Thymus (tissue), 14 donors: ENCODE measurements at places on chromosomes 2 and 18.

DNA sequence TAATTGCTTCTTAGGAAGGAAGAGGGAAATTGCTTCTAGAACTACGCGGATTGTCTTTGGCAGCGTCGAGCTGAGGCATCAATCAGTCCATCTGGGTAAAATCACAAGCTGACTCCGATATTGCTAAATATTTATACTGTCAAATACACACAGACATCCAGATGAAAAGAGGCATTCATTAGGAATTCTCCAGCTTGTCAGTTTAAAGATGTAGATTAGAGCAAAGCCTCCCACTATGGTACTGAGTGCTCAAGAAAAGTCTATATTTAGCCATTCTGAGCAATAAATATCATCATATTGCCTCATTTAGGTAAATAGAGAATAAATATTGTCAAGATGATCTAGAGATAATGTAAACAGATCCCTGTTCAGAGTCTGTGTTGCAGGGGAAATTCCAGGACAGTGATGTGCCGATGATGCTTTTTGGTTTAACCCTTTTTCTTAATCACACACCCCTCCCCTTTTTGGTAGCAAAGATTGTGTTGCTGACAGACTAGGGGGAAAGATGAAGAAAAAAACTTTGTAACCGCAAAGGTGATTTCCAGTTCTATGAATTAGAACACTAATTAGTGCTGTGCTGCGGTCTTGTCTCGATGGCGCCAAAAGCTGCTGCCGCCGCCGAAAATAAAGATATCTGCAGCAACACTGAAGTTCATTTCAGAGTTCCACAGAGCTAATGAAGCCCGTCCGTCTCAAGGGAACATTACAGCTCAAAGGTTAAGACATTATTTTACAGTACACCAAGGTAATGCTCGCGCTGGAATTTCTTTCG lies 171.8 kb downstream of the PTGR3 start:
- no peak overlapping the region for H3K4me3 ChIP-seq
- H3K36me3 ChIP-seq: no peaks in the 10 kb centered on the region
- no peaks in the 10 kb centered on the region for H3K4me1 ChIP-seq
- no peaks in the 10 kb centered on the region for H3K27me3 ChIP-seq
- DNase-seq: no peak
- H3K27ac ChIP-seq: no peak overlapping the region

DNA sequence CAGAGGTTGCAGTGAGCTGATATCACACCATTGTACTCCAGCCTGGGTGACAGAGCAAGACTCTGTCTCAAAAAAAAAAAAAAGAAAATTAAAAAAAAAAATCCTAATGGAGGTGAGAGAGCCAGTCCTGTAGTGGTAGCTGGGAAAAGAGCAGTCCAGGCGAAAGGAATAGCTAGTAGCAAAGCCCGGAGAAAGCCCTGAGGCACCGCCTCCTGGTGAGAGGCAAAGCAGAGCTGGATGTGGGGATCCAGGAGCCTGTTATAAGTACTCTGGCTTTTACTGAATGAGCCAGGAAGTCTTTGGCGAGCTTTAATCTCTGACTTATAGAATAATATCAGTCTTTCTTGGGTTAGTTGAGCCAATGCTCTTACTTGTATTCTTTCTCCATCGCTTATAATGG lies 6.6 kb upstream of the KLHL23 start:
- H3K4me1 ChIP-seq: no peaks in the 10 kb centered on the region
- H3K27me3 ChIP-seq: no peaks in the 10 kb centered on the region
- no peak for DNase-seq
- H3K27ac ChIP-seq: no peak overlapping the region
- no peaks in the 10 kb centered on the region for H3K36me3 ChIP-seq

- no peak for DNase-seq
- no peaks in the 10 kb centered on the region for H3K27me3 ChIP-seq
- H3K4me1 ChIP-seq: peaks cover 24% of the 10 kb centered on the region
- no peaks in the 10 kb centered on the region for H3K36me3 ChIP-seq
- H3K4me3 ChIP-seq: no peak overlapping the region
These were observed 192.1 kb upstream of the ID2 start for GRCh38 chr2:8489751-8490150.

DNA sequence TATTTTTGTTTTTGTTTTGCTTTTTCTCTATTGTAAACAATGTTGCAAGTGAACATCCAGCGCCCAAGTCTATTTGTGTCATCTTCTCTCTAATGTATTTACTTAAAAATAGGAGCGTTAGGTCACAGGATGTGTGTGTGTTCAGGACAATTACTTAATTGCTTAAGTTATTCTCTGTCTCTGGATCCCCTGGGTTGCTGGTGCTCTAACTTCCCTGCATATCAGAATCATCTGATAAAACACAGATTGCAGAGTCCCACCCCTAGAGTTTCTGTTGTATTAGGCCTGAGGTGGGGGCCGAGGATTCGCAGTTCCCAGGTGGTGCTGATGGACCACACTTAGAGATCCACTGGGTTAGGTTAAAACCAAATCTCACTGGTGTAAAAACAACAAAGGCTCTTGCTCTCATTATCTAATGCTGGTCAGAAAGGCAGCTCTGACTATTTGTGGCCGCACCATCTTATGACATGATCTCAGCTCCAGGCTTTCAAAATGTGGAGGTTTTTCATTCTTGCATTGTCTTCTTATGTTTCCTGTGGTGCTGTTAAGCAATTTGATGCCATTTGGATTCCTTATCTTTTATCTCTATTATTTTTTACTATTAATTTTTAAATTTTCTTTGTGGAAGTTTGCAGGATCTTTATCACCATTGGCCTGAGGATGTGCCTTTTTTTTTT lies 87.7 kb downstream of the CLIP4 start:
- H3K36me3 ChIP-seq: no peaks in the 10 kb centered on the region
- no peaks in the 10 kb centered on the region for H3K4me1 ChIP-seq
- no peak for DNase-seq

DNA sequence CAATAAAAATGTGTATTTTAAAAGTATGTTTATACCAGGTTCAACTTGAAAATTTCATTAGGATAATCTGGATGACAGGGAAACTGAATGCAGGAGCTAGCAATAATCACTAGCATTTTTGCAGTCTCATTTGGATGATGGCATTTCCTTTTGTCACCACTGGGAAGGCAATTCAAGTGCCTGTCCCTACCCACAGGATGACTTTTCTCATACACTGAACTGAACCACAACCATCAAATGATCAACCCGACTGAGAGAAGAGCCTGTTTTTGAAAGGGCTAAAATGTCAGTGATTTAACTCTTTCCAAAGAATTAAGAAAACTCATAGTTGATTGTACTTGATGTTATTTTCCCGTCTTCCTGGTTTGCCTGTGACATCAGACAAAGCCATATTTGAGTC lies 115.0 kb downstream of the FAM124B start:
- no peak for DNase-seq
- no peak overlapping the region for H3K27ac ChIP-seq
- no peaks in the 10 kb centered on the region for H3K4me1 ChIP-seq
- H3K4me3 ChIP-seq: no peak overlapping the region

- H3K36me3 ChIP-seq: no peaks in the 10 kb centered on the region
- H3K27me3 ChIP-seq: no peaks in the 10 kb centered on the region
- no peak overlapping the region for H3K4me3 ChIP-seq
These were observed 14.1 kb downstream of the MRO start for GRCh38 chr18:50805732-50806131.

DNA sequence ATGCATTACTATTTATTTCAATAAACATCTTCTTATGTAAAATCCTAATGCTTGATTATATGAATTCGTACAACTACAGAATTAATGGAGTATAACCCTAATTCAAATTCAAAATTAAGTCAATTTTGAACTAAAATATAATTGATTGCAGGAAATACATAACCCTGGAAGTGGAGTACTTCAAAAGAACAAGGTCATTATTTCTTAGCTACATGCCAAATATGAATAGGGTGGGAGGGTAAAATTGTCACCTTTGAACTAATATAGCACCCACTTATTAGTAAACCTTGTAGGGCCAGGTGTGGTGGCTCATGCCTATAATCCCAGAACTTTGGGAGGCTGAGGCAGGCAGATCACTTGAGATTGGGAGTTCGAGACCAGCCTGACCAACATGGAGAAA lies 895.4 kb upstream of the ACVR2A start:
- no peaks in the 10 kb centered on the region for H3K4me1 ChIP-seq
- no peak overlapping the region for H3K4me3 ChIP-seq
- H3K36me3 ChIP-seq: no peaks in the 10 kb centered on the region
- no peak overlapping the region for H3K27ac ChIP-seq
- no peaks in the 10 kb centered on the region for H3K27me3 ChIP-seq

DNA sequence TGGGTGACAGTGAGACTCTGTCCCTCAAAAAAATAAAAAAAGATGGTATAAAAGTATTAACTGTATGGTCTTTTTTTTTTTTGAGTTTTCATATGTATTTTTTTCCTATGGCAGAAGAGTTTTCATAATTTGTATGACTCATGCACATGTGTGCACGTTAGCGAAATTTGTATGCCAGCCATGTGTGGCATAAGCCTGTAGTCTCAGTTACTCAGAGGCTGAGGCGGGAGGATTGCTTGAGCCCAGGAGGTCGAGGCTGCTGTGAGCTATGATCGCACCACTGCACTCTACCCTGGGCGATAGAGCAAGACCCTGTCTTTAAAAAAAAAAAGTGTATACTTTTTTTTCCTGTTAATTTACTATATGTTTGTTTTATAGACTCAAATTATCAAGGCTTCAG lies 160.8 kb downstream of the TGIF1 start:
- H3K36me3 ChIP-seq: no peaks in the 10 kb centered on the region
- no peaks in the 10 kb centered on the region for H3K27me3 ChIP-seq
- H3K4me1 ChIP-seq: no peaks in the 10 kb centered on the region
- no peak for DNase-seq
- no peak overlapping the region for H3K27ac ChIP-seq
- no peak overlapping the region for H3K4me3 ChIP-seq

DNA sequence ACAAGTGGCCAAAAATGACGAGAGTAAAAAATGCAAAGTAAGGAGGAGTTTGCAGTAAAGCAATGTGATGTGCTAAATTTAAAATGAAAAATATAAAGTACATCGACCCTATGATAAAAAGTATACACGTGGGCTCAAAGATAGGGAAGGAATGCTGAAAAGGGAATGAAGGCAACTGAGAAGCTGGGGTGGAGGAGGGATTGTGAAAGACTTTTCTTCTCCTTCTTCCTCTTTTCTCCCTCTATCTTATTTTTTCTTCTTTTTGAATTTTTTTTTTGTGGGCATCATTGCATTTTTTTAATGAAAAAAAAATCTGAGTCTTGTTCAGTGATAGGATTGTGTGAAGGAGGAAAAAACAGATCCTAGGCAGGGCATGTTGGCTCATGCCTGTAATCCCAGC lies 57.6 kb upstream of the STK17B start:
- no peak overlapping the region for H3K4me3 ChIP-seq
- no peak for DNase-seq
- no peak overlapping the region for H3K27ac ChIP-seq
- H3K27me3 ChIP-seq: no peaks in the 10 kb centered on the region

- H3K27me3 ChIP-seq: no peaks in the 10 kb centered on the region
- no peaks in the 10 kb centered on the region for H3K36me3 ChIP-seq
- no peaks in the 10 kb centered on the region for H3K4me1 ChIP-seq
These were observed 153.5 kb downstream of the MYCN start for GRCh38 chr2:16093639-16094529.
